ENCODE measurements at places on chromosomes 4 and X.

DNA sequence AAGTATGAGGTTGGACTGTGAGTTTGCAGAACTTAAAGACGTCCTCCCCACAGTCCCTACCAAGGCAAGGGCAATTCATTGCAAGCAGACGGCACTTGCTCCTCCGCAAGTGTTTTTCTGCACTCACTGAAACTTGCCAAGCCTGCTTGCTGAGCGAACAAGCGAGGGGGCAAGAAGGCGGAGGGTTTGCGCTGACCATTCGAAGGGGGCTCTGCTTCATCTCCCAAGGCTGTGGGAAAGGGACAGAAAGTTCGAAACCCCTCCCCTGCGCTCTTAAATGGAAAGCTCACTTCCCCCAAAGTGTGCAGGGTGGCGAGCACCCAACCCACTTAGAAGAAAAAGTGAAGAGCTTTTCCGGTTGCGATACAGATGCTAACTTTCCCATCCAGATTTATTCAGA is 1.4 kb downstream of the MID1 start:
- DNase-seq, result peak; percentile 27

DNA sequence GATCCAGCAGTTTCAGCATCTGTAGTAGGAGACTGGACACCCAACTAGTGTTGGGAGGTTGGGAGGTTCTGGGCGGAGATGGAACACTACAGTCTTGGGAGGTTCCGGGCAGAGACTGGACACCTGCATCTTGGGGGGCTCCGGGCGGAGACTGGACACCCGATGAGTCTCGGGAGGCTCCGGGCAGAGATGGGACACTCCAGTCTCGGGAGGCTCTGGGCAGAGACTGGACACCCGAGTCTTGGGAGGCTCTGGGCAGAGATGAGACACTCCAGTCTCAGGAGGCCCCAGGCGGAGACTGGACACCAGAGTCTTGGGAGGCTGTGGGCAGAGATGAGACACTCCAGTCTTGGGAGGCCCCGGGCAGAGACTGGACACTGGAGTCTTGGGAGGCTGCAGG is 29.5 kb upstream of the LANCL3 start:
- no peak for DNase-seq

- peak; percentile 68 for DNase-seq
Measured at GRCh38 chr4:15882675-15883086, 55.9 kb downstream of the FGFBP1 start.

DNA sequence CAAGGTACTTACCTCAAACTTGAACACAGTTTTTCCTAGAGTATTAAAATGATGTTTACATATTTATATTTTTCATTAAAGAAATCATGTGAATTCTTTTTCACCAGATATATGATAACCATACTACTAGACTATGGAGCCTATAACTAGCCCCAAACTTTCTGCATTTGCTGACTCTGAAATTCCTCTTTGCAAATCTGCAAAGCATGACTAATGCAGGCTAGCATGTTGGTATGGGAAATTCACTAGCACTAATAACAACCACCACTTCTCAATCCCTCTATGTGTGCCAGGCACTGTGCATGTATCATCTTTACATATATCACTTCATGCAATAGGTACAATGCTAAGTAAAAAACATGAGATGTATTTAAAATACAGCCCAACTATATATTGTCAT is 51.1 kb downstream of the SLC10A7 start:
- DNase-seq, result no peak

DNA sequence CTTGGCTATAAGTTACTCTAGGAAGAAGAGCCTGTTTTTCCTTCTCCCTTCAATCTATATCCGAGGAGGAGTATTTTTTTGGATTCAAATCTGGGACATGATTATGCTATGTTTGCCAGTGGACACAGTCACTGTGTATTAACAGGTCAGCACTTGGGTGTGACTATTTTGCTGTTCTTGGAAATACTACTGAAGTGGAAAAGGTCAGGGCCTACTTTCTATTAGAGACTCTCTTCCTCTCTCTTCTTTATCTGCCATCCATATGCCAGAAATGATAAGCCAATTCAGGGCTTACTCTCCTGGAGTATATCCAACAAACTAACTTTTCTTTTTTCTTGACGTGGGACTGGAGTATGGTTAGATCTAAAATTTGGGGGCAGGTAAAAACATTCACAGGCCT is 40.5 kb downstream of the MID1IP1 start:
- DNase-seq, result no peak

DNA sequence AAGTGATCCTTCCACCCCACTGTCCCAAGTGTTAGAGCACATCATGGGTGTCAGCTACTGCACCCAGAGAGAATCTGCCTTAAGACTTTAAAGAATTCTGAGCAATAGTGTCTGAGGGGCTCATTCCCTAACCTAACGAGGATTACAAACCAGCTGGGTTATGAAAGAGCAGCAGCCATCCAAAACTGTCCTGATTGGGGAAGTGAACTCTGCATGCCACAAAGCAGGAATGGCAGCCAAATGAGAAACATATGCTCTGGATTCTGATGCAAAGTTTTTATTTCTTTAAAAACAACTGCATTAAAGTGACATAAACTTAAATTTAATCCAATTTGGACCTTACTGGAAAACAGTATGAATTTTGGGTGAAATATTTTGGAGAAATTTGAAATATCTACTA is 103.2 kb downstream of the ANXA3 start:
- DNase-seq, result peak; percentile 45

DNA sequence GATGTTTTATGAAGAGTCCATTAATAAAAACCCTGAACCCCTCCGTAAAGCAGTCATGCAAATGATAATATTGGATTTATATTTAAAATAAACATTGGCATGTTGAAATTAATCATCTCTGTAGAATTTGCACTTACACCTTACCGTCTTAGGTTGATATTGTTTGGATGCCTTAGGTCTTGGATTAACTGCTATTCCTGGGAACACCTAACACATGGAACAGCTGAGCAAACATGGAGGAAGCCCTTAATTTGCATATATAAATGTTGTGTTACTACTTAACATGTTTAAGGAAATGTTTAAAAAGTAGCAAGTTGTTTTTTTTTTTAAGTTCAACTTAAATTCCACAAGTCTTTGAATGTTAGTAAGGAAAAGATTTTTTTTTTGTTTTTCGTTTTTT is 62.5 kb downstream of the NSD2 start:
- no peak for DNase-seq

DNA sequence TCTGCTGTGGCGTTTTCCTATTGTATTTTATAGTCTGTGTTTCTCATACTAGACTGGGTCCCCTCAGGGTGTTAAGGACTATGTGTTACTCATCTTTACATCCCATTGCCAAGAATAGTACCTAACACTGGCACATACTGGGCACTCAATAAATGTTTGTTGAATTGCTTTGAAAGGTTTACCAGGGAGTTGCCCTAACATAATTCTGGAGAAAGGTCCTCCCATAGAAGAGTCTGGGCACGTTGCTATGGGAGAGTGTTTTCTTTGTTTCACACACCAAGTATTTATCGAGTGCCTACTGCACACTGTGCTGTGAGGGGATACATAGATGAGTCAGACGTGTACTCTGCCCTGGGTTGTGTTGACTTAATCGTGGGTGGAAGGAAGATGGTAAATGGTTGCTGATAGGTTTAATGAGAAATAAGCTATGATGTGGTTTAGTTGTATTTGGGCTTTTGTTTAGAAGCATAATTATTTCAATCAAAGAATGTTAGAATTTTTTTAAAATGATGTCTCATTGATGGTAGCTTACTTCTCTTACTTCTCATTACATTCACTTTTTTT is 42.9 kb downstream of the AFF1 start:
- no peak for DNase-seq

DNA sequence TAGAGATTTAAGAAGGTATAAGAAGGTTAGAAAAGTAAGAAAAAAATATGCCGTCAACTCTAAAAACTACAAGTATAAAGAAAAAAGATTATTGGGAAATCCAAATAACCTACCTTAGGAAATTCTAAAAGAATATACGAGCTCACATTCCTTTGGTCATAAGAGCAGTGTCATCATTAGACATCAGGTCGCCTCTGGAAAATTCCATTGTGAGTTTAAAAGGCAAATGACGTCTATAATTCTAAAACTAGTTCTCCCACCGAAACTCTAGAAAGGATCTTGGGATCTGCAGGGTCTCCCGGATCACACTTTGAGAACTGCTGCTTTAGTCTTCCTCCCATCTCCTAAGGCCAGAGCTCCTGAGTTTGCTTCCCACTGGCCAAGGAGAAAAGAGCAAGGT is 518 bp upstream of the SAT1 start:
- DNase-seq, result no peak

DNA sequence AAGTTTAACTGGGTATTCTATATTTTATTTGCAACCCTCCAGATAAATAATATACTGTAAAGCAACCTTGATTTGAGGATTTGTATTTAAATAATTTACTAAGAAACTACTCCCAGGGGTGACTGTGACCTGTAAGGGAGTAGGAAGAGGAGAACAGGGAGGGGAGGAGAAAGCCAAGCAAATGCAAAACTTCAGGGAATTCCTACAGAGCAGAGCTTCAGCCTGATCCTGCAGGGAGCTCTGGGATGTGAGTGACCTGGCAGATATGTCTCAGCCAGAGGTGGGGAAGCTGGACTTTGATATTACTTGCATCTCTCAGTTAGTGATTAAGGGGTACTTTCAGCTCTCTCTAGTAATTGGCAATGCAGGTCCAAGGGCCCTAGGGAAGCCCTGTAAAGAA is 302.0 kb downstream of the FRMPD4 start:
- DNase-seq, result no peak
